HFFc6 (cell line): ENCODE measurements at places on chromosomes 3 and 15. TPM values are rescaled to one million over a fixed set of nuclear protein-coding genes. Genes with fewer than 3 reads are reported as not detected.
A peak's percentile ranks its signal among the peaks of the same experiment; 100 is the strongest.

Gene CPNE9
- not detected in 3 replicates for total RNA-seq

DNA sequence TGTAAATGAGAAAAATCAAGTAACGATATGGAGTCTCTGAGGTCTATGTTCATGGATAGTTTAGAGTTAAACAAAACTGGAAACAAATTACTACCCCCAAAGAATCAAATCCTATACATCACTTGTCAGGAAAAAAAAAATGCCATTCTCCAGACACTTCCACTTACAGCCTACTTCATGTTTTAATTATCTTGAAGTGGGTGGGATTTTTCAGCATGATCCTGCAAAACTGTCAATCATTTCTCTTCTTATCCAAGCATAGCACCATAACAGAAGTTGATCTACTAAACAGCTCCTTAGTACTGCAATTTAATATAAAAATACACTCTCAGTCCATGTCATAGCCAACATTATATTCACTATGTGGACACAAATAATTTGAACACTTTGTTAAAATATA lies 833.9 kb downstream of the TUSC7 start:
- DNase-seq: no peak

GRCh38 chr3:66602691-66603090 lies 101.9 kb upstream of the LRIG1 start:
- DNase-seq: no peak

Gene B3GNT5
- not detected in 2 replicates for total RNA-seq

- DNase-seq: peak; percentile 69
These were observed 57.5 kb upstream of the HERC1 start for GRCh38 chr15:63891079-63891767.

- DNase-seq: no peak
These were observed 8.1 kb upstream of the CSK start for GRCh38 chr15:74773731-74774252.

- DNase-seq: peak; percentile 72
These were observed 20.3 kb downstream of the FAM98B start for GRCh38 chr15:38474155-38474757.

- DNase-seq: no peak
These were observed 299.3 kb downstream of the CLSTN2 start for GRCh38 chr3:140234256-140234655.

GRCh38 chr3:425079-425478 lies 228.5 kb downstream of the CHL1 start:
- no peak for DNase-seq

GRCh38 chr3:50222169-50222528 lies 13.9 kb upstream of the GNAI2 start:
- DNase-seq: no peak

- DNase-seq: no peak
These were observed 79.0 kb upstream of the RARB start for GRCh38 chr3:25349095-25349494.

- DNase-seq: no peak
These were observed 2.5 kb downstream of the ONECUT1 start for GRCh38 chr15:52787549-52788098.

DNA sequence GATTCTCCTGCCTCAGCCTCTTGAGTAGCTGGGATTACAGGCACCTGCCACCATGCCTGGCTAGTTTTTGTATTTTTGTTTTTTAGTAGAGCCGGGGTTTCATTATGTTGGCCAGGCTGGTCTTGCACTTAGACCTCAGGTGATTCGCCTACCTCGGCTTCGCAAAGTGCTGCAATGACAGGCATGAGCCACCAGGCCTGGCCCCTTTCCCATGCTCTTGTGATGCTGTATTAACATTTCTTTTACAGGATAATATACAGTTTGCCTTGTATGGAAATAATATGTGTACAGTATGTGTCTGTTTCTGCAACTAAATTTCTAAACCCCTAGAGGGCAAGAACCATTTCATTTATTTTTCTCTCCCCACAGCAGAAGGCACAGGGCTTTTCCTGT lies 37.8 kb downstream of the SCG5 start:
- no peak for DNase-seq

GRCh38 chr3:142106548-142106947 lies 42.8 kb downstream of the TFDP2 start:
- DNase-seq: no peak

Gene SOX14
- total RNA-seq: not detected in 3 replicates

Gene GPR160
- 0.10 to 0.12 TPM in 2 of 3 replicates, not detected in the other for total RNA-seq

DNA sequence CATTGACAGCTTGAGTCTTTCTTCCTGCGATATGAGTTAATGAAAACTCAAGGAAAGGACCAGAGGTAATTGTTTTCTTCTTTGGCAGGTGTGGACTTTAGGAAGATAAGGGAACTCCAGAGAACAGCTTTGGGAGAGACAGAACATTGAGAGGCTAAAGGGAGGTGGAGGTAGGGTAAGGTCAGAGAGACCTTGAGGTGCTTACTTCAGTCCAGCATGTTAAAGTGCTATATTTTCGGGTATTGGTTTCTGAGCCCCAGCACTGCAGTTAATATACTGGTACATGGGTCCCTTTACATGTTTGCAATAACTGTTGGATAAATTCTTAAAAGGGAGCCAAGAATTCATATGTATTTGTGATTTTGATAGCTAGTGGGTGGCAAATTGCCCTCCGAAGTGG lies 322.1 kb downstream of the THSD4 start:
- DNase-seq: no peak

DNA sequence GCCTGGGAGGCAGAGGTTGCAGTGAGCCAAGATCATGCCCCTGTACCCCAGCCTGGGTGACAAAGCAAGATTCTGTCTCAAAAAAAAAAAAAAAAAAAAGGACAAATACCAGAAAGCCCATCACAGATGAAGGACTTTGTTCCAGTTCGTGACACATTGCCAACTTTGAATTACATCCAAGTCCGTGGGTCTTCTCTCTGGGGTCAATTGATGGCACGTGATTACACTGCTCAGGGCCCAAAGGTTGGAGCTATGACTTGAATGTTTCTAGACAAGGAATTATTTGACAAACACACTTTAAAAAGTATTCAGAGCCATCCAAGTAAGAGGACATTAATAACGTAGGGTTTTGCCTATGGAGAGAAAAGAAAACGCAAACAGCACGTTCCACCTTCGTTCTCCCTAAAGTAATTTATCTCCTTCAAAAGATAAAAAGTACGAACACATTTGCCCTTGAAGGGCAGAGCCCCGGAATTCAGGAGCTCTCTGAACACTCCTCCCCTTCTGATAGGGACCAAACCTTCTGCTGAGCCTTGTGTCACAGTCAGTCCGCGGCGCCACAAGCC lies 31.3 kb upstream of the ST3GAL6 start:
- no peak for DNase-seq

- DNase-seq: no peak
These were observed 51.9 kb upstream of the KLF13 start for GRCh38 chr15:31274496-31275330.

- DNase-seq: no peak
These were observed 142.4 kb downstream of the ANXA2 start for GRCh38 chr15:60255390-60255789.

DNA sequence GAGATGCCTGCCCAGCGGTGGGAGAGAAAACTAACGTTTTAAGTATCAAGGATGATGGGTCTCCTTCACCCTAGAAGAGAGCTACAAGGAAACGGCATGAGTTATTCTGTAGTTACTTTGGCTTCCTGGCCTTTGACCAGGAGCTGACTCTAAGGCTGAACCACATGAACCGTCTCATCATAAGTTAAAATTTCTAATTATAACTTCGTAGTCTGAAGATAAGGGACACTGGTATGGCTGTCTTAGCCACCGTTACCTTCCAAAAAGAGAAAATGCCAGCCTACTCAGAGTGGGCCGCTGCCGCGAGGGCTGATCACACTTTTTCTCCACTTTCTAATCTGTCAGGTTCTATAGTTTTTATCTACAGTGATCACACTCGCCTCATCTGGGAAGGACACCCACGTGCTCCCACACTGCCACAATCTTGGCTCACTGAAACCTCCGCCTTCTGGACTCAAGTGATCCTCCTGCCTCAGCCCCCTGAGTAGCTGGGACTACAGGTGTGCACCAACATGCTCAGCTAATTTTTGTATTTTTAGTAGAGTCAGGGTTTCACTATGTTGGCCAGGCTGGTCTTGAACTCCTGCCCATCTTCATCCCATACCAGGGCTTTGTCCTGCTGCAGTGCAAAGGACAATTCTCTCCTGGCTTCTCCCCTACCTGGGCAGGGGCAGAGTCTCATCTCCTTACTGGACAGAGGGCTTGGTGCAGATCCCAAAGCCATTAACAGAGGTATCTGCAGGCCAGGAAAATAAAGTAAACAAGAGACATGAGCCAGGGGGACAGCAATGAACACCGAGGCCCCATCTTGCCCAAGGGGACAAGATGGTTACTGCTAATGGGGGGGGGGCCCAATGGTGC lies 73.4 kb downstream of the RFTN1 start:
- DNase-seq: no peak

DNA sequence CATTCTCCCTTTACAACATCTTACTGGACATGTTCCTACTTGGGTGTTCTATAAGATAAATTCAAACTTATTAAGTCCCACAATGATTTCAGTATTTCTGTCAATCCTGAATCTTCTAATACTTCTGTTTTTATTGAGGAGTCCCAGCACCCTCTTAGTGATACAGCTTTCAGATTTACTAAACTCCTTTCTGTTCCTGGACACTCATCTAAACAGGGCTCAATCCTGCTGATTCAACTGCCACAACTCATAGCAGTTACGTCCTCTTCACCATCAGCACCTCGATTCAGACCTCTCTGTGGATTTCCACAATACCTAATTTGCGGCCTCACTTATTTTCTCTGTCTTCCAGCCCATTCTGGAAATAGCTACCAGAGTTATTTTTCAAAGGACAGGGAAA lies 101.6 kb downstream of the KCNMB2 start:
- DNase-seq: no peak

Gene IL20RB
- total RNA-seq: 0.37 to 1.5 TPM (median 1.4 TPM) in 3 replicates

- DNase-seq: no peak
These were observed 99.2 kb upstream of the C3orf80 start for GRCh38 chr3:160126051-160126450.

Gene PIERCE2
- total RNA-seq: 0.62 to 1.7 TPM (median 1.1 TPM) in 3 replicates

Gene ACAD9
- 40.0 to 46.9 TPM (median 41.9 TPM) in 3 replicates for total RNA-seq
